NCI-H748 treated with DMSO at 0.1 percent for 48 hours (cell line): ENCODE measurements at places on chromosomes 16 and 17.

- no peak for DNase-seq
These were observed 1.7 kb upstream of the TAF15 start for GRCh38 chr17:35807371-35808144.

DNA sequence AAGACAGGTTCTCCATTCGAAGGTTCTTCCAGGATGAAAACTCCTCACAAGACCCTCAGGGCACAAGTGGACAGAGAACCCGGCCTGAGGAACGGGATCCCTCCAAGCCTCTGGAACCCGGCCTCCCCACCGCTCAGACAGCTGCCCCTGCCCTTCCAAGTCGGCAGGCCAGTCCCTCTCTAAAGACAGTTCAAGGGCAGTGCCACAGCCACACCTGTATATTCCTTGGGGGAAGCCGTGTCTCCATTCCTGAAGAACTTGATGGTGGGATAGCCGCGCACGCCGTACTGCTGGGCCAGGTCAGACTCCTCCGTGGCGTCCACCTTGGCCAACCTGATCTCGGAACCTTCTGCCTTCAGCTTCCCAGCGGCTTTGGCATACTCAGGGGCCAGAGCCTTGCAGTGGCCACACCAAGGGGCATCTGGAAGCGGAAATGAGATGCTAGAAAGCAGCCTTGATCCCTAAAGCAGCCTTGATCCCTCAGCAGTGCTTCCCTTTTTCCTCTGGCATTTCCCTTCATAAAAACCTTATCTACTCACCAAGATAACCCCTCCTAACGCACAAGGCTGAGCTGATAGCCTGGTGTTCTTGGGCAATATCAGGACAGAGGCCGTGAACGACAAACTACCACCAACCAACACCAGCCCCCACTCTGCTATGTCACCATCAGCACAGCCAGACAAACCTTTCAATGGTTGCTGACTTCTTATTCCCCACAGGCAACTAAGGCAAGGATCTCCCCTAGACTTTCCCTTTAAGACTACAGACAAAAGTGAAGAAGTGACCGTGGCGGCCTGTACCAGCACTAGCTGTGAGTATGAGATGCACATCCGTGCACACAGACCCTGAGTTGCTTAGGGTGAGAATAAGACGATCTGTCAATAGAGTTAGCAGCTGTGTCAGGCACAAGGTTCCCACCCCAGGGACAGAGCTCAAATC lies 1.1 kb downstream of the P4HB start:
- no peak for DNase-seq

DNA sequence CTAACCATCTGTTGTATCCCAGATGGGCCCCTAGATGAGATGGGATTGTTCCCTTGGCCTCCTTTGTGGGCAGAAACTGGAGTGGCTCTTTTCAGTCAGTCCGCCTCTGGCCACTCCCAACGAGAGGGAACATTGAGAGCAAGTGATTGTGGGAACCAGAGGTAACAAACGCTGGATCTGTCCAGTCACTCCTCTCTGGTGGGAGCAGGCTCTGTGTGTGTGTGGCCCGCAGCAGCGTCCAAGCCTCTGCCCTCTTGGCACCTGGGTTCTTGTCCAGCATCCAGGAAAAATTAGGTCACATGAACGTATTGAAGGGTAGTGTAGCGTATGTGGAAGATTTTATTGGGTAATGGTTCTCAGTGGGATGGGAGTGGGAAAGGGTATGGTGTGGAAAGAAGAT lies 101.9 kb upstream of the COX10 start:
- no peak for DNase-seq

- no peak for DNase-seq
These were observed 35.7 kb downstream of the NLRC5 start for GRCh38 chr16:57024894-57025680.

- no peak for DNase-seq
These were observed 113.2 kb upstream of the TBX2 start for GRCh38 chr17:61286449-61286848.

DNA sequence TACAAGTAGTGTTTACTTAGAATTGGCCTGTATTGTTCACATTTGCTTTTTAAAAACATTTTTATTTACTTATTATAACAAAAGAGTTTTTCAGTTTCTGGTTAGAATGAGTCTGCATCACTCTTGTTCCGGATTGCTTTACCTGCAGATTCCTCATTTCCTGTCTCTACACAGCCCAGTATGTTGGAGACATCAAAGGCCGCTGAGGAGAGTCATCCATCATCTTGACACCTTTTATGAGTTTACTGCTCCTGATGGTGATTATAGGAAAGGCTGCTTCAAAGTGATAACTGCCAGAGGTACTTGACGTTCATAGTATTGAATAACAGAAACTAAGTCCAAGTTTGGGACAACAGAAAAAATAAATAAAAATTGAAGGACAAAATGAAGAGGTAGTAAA lies 490.5 kb upstream of the CA10 start:
- DNase-seq: no peak

DNA sequence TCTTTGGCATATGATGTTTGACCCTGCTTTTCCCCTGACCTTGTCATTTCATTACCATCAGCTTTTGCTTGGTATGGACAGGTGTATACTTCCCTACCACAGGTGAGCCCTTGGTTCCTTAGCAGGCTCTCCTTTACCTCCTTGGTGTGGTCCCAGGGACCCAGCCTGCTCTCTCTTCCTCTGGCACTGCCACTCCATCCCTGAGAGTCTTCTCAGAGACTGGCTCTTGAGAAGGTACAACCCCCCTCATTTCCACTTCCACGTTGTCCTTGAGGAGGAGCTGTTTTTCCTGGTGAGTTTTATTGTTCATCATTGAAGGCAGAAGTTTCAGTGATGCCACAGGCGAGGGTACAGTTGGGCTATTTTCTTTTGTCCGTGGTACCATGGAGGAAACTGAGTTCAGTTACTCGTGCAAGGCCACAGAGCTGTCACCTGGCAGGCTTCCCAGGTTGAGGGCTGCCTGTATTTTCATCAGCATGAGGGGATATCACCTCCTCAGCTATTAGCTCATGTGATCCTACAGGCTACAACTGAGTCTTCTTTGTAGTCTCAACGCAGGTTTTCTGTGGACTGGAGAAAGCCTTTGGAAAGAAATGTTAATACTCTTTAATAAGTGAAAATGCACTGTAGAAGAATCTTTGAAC lies 52.3 kb downstream of the MSI2 start:
- no peak for DNase-seq

DNA sequence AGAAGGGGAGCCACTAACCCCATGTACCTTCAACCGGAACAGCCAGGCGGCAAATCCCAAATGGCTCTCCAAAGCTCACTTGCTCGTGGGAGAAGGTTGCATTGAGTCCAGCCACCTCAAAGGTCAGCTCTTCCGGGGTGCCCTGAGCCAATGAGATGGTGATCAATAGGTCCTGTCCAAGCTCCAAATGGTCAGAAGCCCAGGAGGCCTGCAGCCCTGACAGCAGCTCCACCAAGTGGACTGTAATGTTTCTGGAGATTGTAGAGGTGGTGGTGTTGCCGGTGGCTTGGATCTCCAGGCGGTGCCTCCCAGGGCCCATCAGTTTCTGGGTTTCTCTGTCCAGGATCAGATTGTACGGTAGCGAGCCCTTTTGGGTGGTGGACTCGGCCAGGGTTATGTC lies 39.9 kb upstream of the BCO1 start:
- DNase-seq: no peak

GRCh38 chr16:66130296-66130905 lies 236.1 kb upstream of the CDH5 start:
- DNase-seq: no peak

DNA sequence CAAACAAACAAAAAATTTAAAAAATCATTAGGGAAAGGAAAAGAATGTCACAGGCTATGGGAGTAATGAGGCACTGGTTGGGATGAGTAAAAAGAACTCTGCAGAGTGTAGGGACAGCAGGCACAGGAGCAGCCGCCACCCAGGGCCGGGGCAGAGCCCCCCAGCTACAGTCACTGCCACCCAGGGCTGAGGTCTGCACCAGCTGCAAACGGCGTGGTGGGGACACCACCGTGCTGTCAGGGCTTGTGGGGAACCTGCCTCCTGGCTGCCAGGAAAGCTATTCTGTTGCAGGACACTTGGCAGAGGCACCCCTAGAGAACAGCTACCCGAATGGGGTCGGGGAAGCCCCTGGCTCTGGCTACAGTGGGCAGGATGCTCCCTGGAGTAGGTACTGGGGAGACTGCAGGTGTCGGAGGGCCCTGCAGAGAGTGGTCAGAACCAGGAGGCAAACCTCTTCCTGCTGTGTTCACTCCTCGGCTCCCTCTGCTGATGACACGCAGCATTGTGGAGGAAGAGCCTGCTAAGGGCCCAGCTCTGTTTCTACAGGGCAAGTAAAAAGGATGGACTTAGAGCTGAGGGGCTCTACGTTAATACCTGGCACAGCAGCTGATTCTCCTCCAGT lies 32.3 kb upstream of the CAPN15 start:
- DNase-seq: no peak

DNA sequence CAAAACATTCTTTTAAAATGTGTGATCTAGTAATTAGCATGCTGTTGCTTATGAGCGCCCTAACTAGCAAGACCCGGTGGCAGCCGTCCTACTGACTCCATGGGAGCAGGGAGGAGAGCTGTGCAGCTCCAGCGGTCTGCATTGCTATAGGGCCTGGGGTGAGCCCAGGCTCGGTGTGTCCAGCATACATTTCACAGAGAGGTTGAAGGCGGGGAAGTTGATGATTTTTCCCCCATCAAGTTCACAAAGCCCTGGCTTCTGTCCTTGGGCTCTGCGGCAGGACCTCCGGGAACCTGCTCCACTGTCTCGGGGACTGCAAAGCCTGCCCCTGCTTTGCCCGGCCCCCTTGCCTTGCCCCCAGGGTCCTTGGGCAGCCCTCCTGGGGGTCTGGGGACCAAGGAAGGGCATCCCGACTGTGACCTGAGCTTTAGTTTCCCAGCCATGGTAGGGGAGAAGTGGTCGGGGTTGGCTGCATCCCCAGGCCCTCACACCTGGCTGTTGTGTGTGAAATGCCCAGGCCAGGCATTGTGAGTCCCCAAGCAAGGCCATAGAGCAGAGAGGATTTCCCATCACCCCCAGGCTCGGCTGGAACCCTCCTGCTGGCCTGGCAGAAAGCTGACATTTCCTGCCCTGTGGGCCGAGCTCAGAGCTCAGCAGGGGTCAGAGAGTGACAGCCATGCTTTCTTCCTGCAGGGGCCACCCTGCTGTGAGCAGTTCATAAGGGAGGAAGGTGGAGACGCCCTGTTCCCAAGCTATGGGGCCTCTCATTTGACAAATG lies 24.8 kb downstream of the KCNJ12 start:
- no peak for DNase-seq

GRCh38 chr17:80035937-80036714 lies at the start of gene CCDC40:
CCDC40 (plus strand) TSS chr17:80036642; CDS start chr17:80036663, 21 bp downstream.
- peak; percentile 33 for DNase-seq

DNA sequence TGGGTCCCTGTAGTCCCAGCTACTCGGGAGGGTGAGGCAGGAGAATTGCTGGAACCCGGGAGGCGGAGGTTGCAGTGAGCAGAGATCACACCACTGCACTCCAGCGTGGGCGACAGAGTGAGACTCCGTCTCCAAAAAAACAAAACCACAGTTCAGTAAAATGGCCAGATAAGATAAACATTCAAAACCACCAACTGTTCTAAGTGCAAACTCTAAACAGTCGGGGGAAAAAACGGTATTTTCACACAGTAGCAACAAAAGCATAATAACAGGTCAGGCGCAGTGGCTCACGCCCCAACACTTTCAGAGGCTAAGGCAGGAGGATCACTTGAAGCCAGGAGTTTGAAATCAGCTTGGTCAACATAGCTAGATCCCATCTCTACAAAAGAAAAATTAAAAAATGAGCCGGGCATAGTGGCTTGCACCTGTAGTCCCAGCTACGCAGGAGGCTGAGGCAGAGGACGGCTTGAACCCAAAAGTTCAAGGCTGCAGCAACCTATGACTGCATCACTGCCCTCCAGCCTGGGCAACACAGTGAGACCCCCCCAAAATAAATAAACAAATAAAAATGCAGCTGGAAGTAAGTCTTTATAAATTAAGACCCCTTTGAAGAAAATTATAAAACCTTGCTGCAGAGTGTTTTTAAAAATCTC lies 10.8 kb upstream of the HASPIN start:
- DNase-seq: no peak

GRCh38 chr16:86229866-86230656 lies 280.3 kb upstream of the FOXF1 start:
- no peak for DNase-seq

DNA sequence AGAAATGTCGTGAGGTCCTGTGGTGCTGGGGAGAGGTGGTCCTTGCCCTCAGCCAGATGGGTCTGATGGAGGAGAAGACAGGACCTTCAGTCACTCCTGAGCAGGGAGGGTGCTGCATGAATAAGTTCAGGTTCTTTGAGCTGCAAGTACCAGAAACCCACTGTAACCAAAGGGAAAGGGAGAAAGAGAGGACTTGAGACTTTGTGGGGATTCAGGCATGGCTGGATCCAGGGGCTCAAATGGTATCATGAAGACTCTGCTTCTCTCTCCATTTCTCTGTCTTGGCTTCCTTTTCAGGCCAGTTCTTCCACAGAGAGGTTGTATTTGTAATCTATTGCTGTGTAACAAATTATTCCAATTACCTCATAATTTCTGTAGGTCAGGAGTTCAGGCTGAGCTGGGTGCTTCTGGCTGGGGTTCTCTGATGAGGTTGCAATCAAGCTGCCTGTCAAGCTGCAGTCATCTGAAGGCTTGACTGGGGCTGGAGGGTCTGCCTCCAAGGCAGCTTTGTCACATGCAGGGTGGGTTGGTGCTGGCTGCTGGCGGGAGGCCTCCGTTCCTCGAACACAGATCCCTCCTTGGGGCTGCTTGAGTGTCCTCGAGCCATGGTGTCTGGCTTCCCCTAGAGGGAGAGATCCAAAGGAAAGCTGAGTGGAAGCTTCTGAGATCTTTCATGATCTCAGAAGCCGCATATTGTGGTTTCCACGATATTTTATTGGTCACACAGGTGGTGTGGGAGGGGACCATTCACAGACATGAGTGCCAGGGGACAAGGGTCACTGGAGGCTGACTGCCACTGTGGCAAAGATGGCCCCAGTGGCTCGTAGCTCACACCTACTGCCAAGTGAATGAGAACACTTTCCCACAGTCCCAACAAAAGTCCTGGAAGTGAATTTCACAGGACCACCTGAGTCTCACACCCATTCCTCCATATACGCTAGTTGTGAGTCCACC lies 5.9 kb upstream of the ADCY7 start:
- no peak for DNase-seq

- DNase-seq: peak; percentile 56
These were observed 29.1 kb downstream of the LDHD start for GRCh38 chr16:75087375-75087979.

DNA sequence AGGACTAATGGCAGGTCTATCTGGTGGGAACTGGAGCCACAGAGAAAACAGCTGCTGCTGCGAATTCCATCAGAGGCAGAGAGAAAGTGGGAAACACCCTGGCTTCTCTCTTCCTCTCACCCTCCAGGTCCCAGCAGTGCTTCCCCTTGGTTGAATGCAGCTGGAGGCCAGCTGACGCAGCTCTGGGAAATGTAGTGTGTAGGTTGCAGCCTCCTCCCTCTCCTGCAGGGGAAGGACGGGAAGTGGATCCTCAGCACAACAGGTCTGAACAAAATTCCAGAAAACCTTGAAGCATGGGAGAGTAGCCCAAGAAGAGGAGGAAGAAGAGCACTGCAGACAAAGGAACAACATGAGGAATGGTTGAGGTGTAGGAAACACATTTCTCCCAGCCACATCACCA lies 67.8 kb upstream of the MMP2 start:
- DNase-seq: no peak
